ENCODE measurements at places on chromosomes 6 and 20. TPM values are rescaled to one million over a fixed set of nuclear protein-coding genes. Genes with fewer than 3 reads are reported as not detected.

MATN4 gene
- total RNA-seq: 0.33 TPM

UBD gene
- 0.66 TPM for total RNA-seq

PI16 gene
- total RNA-seq: not detected

RSPO3 gene
- total RNA-seq: 2.3 TPM

LPIN3 gene
- 5.4 TPM for total RNA-seq

CD109 gene
- 34.1 TPM for total RNA-seq

CDK5RAP1 gene
- 23.7 TPM for total RNA-seq

ADAM33 gene
- total RNA-seq: 136 TPM

NOP56 gene
- 121 TPM for total RNA-seq

FAM217A gene
- not detected for total RNA-seq

NOTCH4 gene
- 1.3 TPM for total RNA-seq

DDX43 gene
- total RNA-seq: 0.33 TPM

PRRT1 gene
- 0.44 TPM for total RNA-seq

B3GALT4 gene
- total RNA-seq: 12.5 TPM

EFCAB8 gene
- not detected for total RNA-seq

CALHM6 gene
- total RNA-seq: 0.44 TPM

HLA-G gene
- not detected for total RNA-seq

EBF4 gene
- total RNA-seq: 0.15 TPM

BFSP1 gene
- total RNA-seq: 2.3 TPM

ZFP64 gene
- 37.5 TPM for total RNA-seq

ZFAND3 gene
- total RNA-seq: 32.6 TPM

NANP gene
- 9.3 TPM for total RNA-seq

SNPH gene
- 12.8 TPM for total RNA-seq

B4GALT5 gene
- total RNA-seq: 21.8 TPM

IL17A gene
- not detected for total RNA-seq

BPI gene
- total RNA-seq: not detected

HAO1 gene
- total RNA-seq: not detected

SLC17A1 gene
- total RNA-seq: not detected

KCNK16 gene
- not detected for total RNA-seq

TREM1 gene
- 0.50 TPM for total RNA-seq

All from smooth muscle cell of trachea (primary cell).